ENCODE measurements at places on chromosomes 16 and 17.
A peak's percentile ranks its signal among the peaks of the same experiment; 100 is the strongest.

DNA sequence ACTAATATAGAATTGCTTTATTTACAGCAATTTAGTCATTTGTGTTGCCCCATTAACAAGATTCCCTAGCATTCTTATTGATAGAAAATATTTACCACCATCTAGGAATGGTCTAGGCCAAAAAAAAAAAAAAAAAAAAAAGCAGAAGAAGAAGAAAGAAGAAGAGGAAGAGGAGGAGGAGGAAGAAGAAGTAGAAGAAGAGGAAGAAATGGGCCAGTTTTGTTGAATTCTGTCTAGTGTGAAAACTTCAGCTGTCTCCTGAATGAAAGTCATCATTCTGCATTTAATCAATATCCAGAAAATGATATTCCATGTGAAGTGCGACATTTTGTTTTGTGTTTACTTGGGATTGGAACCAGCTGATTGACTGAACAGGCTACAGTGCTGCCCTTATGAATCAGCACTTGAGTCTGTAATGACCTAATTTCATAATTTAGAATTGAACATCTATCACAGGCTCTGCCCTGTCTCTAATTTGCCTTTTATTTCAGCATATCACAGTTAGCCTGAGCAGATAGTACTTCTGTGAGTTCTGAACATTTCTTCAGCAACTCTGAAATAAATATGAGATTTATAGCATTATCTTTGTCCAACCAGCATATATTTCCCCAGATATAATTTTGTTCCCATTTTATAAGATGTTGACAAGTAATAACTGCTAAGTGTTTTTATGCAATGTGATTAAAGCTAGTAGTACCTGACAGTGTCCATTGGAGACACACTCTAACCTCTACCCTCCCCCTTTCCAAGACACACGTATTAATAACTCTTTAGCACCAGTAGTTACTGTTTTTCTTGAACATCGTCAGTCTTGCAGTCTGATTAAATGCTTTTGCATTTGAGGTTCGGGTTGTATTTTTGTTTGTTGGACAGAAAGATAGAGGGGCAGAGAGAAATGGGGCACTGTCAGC lies 5.9 kb downstream of the ANKFN1 start:
- DNase-seq: no peak

DNA sequence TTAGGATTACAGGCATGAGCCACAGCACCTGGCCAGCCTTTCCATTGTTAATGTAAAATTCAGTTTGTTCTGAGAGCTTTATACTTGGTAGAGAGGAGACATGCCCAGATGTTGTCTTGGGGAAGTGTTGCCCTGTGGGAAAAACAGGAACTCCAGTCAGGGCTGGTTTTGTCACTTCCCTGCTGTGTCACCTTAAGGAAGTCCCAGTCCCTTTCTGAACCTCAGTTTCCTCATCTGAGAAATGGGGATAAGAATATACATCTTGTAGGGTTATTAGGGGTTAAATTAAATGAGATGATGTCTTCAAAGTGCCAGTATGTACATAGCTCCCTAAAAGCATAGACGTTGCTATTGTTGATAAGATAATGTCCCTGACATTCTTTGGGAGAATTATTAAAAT lies 25.3 kb downstream of the CLEC16A start:
- DNase-seq: no peak

DNA sequence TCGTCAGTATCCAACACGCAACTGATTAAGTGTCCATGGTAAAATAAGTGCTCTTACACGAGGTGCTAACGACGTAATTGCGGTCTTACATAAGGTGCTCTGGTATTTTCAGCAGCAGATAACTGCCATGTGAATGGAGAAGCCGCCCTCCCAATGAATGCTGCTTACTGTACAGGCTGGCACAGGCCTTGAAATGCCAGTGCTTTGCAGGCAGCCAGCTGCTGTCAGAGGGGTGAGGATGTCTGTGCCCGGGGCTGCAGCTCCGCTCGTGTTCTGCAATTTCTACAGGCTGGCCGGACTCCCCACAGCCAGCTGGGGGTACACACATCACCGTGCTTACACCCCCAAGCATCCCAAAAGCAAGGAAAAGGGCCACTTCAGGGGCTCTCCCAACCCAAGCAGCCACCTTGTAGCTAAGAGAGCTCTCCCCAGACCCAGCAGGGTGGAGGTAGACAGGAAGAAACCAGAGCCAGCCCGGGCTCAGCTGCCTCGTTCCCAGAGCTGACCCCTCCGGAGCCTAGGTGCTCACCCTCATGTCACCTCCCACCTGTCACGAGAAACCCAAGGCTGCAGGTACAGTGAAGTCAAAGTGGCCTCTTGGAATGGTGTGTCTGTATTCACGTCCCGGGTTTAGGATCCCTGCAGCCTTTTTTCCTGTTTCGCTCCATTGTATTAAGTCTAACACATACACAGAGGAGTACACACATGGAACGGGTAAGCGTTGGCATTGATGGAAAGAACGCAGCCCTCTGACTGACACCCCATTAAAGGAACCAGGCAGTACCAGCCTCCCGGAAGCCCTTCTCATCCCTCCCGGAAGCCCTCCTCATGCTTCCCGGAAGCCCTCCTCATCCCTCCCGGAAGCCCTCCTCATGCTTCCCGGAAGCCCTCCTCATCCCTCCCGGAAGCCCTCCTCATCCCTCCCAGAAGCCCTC lies 27.2 kb upstream of the RPH3AL start:
- no peak for DNase-seq

DNA sequence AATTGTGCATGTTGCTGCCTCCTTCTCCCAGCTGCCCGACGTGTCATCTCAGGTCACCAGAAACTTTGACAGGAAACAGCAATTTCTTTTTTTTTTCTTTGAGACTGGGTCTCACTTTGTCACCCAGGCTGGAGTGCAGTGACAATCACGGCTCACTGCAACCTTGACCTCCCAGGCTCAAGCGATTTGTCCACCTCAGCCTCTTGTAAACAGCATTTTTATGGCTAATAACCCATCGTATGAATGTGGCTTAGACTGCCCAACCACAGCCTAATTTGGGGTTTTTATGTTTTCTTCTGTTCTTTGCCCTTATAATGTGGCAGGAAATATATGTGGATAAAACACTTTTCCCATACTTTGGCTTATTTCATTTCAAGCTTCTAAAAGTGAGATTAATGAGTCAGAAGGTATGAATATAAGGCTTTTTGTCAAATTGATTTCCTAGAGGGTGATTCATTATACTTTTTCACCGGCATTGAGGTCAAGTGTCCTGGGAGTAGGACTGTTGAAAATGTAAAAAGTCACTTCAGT lies 31.0 kb upstream of the SLC5A10 start:
- DNase-seq: no peak

GRCh38 chr16:30839523-30840227 lies 52.7 kb upstream of the ZNF629 start:
- no peak for DNase-seq

DNA sequence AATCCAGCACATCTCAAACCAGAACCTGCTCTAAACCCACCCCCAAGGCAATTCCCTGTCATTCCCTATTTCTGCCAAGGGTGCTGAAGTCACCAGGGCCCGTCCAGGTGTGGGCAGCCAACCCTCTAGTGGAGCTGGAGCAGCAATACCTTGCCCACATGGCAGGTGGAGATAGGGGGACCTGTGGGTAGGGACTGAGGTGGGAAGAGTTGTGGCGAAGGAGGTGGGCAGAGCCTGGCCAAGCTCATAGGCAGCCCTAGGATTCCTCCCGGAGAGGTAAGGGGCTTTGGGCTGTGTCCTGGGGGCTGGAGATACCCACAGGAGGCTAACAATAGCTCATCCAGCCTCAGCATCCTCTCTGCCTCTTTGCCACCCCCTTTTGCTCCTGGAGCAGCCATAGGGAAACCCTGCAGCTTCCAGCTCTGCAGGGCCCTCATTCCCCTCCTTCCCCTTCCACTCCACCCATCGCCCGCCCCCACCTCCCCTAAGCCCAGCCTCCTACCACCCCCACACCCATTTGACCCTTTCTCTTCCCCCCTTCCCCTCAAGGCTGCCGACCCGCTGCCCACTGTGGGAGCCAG lies 30.4 kb upstream of the CRHR1 start:
- DNase-seq: no peak

DNA sequence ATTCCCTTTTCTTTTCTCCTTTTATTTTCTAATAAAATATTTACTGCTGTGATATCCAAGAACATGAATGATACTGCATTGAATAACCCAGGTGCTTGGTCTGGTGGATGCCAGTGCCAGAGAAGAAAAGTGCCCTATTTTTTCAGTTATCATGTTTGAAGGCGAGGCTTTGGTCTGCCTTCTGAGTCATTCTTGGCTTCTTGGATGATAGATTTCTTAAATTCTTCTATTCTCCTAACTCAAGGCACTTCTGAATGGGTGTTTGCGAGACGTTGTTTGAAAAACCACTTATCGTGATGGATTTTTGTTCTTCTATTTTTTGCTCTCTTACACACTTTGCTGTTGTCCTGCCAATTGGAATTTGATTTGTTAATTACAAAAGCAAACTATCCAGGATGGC lies 66.7 kb downstream of the FTO start:
- DNase-seq: no peak

DNA sequence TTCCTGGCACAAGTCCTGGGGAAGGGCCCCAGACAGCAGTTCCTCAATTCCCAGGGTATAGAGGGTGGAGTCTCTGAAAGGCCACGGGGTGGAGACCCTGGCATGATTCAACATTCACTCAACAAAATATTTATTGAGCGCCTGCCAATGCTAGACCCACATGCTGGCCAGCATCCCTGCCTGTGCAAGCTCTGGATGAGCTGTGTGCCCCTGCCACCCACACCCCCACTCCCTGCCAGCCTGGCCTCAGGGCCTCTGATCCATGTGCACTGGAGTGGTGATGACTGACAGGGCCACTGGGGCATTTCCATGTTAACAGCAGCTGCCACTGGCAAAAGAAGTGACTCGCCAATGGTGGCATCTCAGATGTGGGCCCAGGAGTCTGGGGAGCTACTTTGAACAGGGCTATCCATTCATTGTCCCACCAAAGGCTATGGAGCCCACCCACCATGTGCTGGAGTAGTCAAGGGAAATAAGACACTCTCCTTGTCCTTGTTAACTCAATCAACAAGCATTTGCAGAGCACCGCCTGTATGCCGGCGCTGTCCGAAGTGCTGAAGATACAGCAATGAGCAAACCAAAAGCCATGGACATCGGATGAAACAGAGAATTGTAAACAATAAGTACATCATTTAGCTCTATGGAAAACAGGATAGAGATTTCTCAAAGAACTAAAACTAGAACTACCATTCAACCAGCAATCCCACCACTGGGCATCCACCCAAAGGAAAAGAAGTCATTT lies 3.0 kb upstream of the PRSS22 start:
- no peak for DNase-seq

- no peak for DNase-seq
Measured at GRCh38 chr16:51556694-51557340, 405.7 kb upstream of the SALL1 start.

- no peak for DNase-seq
Measured at GRCh38 chr16:35221482-35222185, 1762.2 kb downstream of the TP53TG3F start.

- no peak for DNase-seq
Measured at GRCh38 chr17:14307560-14308024, 6.7 kb downstream of the HS3ST3B1 start.

DNA sequence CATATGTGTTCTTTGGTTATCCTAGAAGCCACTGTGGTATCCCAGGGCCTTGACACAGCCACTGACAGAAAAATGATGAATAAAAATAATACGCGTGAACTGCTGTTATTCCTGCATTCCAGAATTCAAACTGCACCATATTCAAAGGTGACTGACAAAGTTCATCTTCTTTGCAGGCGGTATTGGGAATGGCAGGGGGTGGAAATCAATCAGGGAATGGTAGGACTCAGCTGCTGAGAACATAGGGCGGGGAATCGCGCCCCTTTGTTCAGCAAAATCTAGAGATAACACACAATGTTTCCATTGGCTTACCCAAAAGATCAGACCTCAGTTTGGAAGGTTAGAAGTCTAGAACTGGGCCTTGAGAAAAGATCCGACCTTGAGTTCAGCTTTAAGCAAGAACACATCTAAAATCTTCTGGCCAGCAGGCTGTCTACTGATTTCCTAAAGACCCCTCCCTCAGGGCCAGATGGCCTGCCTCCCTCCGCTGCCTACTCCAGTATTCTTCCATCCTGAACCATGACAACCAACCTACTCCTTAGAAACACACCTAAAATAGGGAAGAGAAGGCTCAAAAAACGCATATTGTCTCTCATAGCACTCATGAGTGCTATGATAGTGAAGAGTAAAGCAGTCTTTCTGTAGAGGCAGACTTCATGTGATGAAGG lies 34.1 kb downstream of the CDK5R1 start:
- DNase-seq: no peak

DNA sequence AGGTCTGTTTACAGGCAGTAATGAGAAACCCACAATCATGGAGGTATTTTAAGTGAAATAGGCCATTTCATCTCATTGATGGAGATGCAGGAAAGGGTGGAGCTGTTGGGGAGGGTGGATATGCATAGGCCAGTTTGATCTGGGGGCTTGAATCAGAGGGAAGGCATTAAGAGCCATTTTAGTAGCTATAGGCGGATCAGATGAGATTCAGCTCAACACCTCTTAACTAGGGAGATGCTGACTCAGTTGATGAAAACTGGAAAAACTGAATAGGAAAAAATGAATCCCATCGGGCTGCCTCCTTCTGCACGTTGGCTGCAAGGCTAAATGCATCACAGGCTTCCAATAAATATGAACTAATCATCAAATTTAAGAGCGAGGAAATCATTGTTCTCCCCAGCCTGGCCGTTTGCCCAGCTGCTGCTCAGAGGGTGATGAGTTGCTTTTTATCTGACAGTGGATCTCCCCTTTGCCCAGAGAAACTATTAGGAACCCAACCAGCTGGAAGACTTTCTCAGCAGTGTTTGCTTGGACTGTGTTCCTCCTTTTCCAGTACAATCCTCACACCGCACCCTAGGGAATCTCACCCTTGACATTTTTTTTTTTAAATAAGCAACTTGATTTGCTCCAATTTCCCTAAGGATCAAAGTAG lies 149.6 kb downstream of the SOX9 start:
- peak; percentile 37 for DNase-seq

DNA sequence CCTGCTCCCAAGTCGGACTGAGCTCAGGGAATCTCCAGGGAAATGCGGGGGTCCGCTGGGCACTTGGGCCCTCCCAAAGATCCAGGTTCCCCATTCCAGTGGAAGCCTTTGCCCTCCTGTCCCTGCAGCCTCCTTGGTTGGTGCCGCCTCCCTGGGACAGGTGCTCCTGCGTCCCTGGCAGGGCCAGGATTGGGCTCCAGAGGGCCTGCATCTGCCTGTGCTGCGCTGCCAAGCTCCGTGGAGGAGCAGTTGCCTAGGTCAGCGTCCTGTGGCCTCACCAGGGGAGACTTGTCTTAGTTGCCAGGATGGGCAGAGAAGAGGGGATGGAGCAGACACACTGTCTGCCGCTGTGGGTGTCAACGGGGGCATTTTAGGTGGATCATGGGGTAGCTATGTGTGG lies 67.1 kb downstream of the MSI2 start:
- no peak for DNase-seq

GRCh38 chr16:79656553-79657115 lies 56.1 kb upstream of the MAF start:
- DNase-seq: peak; percentile 94

GRCh38 chr17:51263006-51263405 lies 2.7 kb downstream of the UTP18 start:
- DNase-seq: no peak

- no peak for DNase-seq
Measured at GRCh38 chr16:62363501-62363900, 327.3 kb upstream of the CDH8 start.

Data from NCI-H2227 treated with DMSO at 0.1 percent for 48 hours (cell line).